ENCODE measurements at places on chromosomes 4 and X.

DNA sequence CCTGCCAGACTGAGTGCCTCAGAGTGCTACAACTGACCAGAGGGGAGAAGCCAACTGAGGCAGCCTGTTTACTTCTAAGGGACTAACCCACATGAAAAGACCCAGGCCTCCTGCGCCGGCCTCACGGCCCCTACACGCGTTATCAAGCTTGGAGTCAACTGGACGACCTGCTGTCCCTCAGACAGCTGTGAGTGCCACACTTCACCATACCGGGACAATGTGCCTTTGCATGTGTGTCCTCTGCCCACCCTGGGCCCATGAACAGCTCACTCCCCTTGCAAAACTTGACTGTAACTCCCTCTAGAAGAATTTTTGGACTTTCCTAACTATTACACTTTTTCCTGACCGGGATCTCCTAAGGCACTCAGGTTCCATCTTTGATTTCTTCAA is 1.8 kb downstream of the NOP14 start:
- H3K36me3 ChIP-seq: peaks cover 24% of the 10 kb centered on the region
- peak overlapping the region; percentile 36 for H3K27ac ChIP-seq
- H3K4me1 ChIP-seq: peaks cover 34% of the 10 kb centered on the region
- peak overlapping the region; percentile 87 for H3K4me3 ChIP-seq

DNA sequence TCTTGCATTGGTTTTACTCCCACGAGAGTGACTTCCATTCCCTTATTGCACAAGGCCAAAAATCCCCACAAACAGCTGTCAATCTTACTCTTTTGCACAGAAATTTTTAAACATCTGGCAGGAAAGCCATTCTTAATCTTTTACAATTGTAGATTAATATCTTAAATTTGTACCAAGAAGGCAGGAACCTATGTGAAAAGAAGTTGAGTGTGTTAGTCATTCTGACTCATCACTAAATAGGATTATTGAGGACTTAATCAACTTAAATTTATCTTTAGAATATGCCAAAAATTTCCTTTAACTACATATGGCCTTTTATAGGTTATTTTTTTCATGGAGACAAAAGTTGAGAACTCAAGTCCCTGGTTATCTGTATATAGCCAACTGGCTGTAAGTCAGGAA is 49.0 kb upstream of the VEGFC start:
- DNase-seq: no peak
- H3K4me3 ChIP-seq: no peak overlapping the region
- H3K27ac ChIP-seq: no peak overlapping the region

DNA sequence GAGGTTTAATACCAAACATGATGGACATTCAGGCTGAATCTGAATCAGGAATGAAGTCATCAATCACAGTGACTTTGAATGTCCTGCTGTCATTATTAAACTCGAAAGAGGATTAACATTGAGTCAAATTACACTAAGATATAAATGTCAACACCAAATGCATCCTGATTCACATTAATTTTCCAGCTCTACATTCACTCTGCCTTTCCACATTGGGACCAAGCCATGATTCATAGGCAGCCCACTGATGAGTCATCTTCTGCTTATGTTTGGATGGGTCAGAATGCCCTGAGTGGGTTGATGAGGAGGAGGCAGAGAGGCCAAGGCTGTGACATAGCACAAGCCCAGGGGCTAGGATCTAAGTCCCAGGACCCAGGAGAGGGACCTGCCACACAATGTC is 247.6 kb upstream of the RPS6KA3 start:
- DNase-seq: no peak
- no peak overlapping the region for H3K4me3 ChIP-seq
- H3K4me1 ChIP-seq: no peaks in the 10 kb centered on the region

DNA sequence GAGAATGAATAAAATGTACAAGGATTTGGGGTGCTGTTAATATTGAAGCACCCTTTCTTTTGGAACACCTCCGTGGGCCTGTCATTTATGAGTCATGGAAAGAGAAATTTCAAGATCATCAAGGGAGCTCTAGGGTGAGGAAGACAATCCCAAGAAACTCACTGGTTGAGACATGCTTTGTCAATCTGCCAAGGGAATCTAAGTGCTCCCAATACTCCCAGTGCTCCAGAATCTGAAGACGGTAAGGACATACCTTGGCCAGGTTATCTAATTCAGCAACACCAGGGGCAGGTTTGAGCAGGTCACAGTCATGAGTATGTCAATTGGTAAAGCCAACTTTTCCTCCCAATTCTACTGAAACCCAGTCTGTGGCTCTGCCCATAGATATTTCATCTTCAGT is 556.4 kb upstream of the CPEB2 start:
- H3K27me3 ChIP-seq: no peaks in the 10 kb centered on the region
- H3K4me1 ChIP-seq: no peaks in the 10 kb centered on the region
- no peak overlapping the region for H3K4me3 ChIP-seq
- no peak for DNase-seq
- no peak overlapping the region for H3K27ac ChIP-seq
- H3K36me3 ChIP-seq: no peaks in the 10 kb centered on the region

DNA sequence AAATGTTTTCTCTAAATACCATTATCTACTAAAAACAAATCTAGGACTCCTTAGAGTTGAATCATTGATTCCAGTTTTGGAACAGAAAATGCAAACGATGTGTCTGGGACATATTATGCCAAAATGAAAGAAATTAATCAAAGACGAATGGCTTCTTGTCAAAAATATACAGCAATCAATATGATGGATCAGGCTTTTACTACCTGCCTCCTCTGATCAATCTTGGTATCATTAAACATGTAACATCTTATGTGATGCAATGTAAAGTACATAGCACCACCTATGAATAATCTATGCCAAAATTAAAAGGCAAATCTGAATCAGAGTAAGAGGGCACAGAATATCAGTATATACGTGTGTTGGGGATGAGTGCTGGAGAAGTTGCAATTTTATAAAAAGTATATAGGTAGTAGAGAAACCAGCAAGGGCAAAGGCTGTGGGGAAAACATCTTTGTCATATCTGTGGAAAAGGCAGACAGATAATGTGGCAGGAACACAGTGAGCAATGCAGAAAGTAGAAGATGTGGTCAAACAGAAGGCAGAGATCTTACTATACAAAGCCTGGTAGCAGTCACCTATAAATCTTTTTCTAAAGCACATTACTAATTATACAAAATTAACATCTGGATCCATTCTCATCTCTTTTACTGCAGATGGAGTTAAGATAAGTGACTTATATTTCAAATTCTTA is 152.7 kb downstream of the ANTXR2 start:
- H3K27me3 ChIP-seq: no peaks in the 10 kb centered on the region
- DNase-seq: no peak
- no peak overlapping the region for H3K27ac ChIP-seq
- H3K36me3 ChIP-seq: no peaks in the 10 kb centered on the region

GRCh38 chr4:143514497-143514896 is 995 bp downstream of the SMARCA5 start:
- H3K27me3 ChIP-seq: no peaks in the 10 kb centered on the region
- peak overlapping the region; percentile 99 for H3K27ac ChIP-seq
- peak overlapping the region; percentile 91 for H3K4me3 ChIP-seq
- DNase-seq: no peak
- H3K36me3 ChIP-seq: peaks cover 21% of the 10 kb centered on the region

DNA sequence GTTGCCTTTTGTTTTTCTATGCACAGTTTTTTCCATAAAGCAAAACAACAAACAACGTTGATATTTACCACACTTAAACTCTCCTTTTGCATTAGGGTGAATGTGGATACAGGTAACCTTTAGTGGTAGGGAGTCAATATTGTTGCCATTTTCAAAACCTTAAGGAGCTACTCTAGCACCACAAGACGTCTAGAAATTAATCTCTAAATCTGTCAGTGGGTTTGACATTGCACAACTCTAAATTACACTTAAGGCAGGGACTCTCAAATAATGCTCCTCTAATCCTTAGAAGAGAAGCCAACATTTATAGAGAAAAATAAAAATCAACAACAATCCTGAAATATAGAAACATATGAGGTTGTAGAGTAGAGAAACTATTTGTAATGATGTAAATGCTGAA is 297.2 kb downstream of the UNC5C start:
- H3K27ac ChIP-seq: no peak overlapping the region
- no peaks in the 10 kb centered on the region for H3K4me1 ChIP-seq
- H3K36me3 ChIP-seq: no peaks in the 10 kb centered on the region
- H3K27me3 ChIP-seq: no peaks in the 10 kb centered on the region
- no peak overlapping the region for H3K4me3 ChIP-seq

DNA sequence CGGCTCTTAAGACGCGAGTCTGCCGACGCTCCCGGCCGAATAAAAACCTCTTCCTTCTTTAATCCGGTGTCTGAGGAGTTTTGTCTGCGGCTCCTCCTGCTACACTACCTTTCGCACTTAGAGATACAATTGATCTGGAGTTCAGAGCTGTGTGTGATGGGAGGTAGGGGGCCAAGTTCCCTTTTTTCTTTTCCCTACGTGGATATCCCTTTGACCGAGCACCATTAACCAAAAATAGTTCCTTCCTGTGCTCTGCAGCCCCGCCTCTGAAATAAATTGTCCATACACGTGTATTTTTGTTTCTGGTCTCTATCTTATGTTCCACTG is 555 bp upstream of the PGM2 start:
- H3K27me3 ChIP-seq: no peaks in the 10 kb centered on the region
- peaks cover 11% of the 10 kb centered on the region for H3K36me3 ChIP-seq
- no peak for DNase-seq
- peak overlapping the region; percentile 98 for H3K4me3 ChIP-seq
- peaks cover 27% of the 10 kb centered on the region for H3K4me1 ChIP-seq

GRCh38 chrX:105752338-105752956 is 69.9 kb upstream of the NRK start:
- H3K27me3 ChIP-seq: no peaks in the 10 kb centered on the region
- H3K27ac ChIP-seq: no peak overlapping the region
- no peak for DNase-seq
- no peak overlapping the region for H3K4me3 ChIP-seq

DNA sequence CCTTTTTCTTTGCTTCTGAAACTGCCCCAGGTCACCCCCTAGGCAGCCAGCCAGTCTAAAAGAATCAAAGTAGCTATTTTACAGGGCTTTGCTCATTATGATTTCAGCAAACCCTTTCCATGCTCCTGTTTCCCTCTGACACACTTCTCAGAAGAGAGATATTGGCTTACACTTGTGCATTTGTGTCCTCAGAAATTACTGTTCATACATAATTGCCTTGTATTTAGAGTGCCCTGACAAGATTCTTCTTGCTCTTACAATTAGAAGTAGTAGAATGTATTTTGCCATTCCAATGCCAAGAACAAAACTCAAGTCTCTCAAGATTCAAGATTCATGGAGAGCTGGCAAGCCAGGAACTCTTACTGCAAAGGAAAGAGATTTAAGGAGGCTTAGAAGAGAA is 531.0 kb upstream of the ZFP42 start:
- H3K27ac ChIP-seq: no peak overlapping the region
- no peak for DNase-seq
- no peaks in the 10 kb centered on the region for H3K36me3 ChIP-seq
- H3K4me1 ChIP-seq: no peaks in the 10 kb centered on the region
- H3K4me3 ChIP-seq: no peak overlapping the region
- H3K27me3 ChIP-seq: no peaks in the 10 kb centered on the region

DNA sequence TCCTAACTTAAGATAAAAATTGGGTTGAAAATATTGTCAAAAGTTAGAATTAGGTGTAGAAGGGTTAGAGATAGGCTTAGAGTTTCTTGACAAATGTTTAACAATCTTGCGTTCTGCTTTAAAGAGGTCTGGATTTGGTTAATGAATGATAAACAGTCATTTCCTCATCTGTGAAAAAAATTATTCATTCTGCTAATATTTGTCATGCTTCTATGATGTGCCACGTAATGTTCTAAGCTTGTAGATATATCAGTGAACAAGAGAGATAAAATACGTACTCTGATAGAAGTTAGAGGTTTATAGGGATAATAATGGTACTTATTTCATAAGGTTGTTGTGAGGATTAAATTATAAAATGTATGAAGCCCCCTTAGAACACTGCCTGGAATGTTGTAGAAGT is 443.0 kb upstream of the GALNT7 start:
- no peak for DNase-seq
- H3K36me3 ChIP-seq: no peaks in the 10 kb centered on the region
- no peaks in the 10 kb centered on the region for H3K27me3 ChIP-seq
- H3K4me1 ChIP-seq: no peaks in the 10 kb centered on the region
- H3K27ac ChIP-seq: no peak overlapping the region

GRCh38 chr4:179894066-179894778 is 2349.0 kb upstream of the TENM3 start:
- no peak for DNase-seq
- H3K4me3 ChIP-seq: no peak overlapping the region
- no peaks in the 10 kb centered on the region for H3K27me3 ChIP-seq
- no peak overlapping the region for H3K27ac ChIP-seq

DNA sequence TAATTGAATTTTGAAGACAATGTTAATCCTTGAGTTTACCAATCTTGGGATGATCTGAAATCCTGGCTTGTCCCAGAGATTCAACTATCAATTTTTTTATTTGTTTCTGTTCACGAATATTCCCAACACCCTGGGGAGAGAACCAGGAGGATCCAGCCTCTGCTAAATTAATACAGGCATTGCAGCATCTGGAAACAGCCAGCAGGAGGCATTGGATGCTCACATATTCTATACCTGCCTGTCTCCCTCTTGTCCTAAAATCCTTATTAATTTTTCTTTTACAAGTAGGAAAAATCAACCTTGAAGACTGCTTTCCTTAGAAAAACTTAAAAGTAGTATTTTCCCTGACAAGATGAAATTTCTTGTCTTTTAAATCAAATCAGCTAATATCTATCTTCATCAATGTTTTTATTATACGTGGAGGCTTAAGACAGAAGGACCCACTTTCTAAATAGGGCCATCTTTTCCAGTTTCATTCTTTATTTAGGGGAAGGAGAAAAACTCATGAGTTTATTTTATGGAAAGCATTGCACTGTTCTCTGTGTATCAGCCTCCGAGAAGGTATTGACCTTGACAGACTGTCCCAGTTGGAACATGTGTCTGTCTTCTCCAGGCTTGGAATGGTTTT is 102.4 kb downstream of the CLNK start:
- DNase-seq: peak; percentile 52
- H3K27ac ChIP-seq: no peak overlapping the region
- no peaks in the 10 kb centered on the region for H3K36me3 ChIP-seq
- H3K4me1 ChIP-seq: peaks cover 16% of the 10 kb centered on the region
- H3K27me3 ChIP-seq: no peaks in the 10 kb centered on the region

GRCh38 chr4:40316782-40317635 is 18.1 kb upstream of the CHRNA9 start:
- peak; percentile 49 for DNase-seq
- H3K27ac ChIP-seq: peak overlapping the region; percentile 69
- no peaks in the 10 kb centered on the region for H3K36me3 ChIP-seq
- peaks cover 20% of the 10 kb centered on the region for H3K4me1 ChIP-seq
- H3K4me3 ChIP-seq: peak overlapping the region; percentile 54
- H3K27me3 ChIP-seq: no peaks in the 10 kb centered on the region

DNA sequence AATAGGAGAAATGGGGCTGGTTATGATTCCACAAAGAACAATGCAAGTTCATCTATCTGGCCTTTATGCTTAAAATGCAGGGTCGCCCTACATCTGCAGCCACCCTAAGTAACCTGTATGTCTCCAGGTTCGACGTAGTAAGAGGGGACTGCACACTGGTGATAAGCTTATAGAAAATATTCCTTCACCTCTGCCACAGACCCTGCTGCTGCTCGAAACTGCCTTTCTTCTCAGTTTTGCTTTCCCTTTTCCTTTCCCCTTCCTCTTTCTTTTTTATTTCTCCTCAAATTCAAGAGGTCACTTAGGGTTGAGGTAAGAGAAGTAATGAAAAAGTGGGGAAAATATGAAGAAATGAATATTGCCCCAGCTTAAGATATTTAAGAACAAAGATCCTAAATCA is 123.5 kb downstream of the DCHS2 start:
- peaks cover 13% of the 10 kb centered on the region for H3K27me3 ChIP-seq
- no peaks in the 10 kb centered on the region for H3K36me3 ChIP-seq
- no peak for DNase-seq
- H3K4me3 ChIP-seq: no peak overlapping the region
- H3K4me1 ChIP-seq: no peaks in the 10 kb centered on the region

All from CD4-positive, alpha-beta T cell (primary cell).